IMR-90 (cell line): ENCODE measurements at places on chromosomes 3 and 15. TPM values are rescaled to one million over a fixed set of nuclear protein-coding genes. Genes with fewer than 3 reads are reported as not detected.

The EIF4E3 gene
- total RNA-seq, result 0.72 and 0.83 TPM in 2 replicates

The TNFAIP8L3 gene
- total RNA-seq, result 0.83 and 0.90 TPM in 2 replicates

The SCAANT1 gene
- not detected in 2 replicates for total RNA-seq

GRCh38 chr3:192545333-192545732 lies 182.0 kb downstream of the FGF12 start:
- DNase-seq, result no peak

DNA sequence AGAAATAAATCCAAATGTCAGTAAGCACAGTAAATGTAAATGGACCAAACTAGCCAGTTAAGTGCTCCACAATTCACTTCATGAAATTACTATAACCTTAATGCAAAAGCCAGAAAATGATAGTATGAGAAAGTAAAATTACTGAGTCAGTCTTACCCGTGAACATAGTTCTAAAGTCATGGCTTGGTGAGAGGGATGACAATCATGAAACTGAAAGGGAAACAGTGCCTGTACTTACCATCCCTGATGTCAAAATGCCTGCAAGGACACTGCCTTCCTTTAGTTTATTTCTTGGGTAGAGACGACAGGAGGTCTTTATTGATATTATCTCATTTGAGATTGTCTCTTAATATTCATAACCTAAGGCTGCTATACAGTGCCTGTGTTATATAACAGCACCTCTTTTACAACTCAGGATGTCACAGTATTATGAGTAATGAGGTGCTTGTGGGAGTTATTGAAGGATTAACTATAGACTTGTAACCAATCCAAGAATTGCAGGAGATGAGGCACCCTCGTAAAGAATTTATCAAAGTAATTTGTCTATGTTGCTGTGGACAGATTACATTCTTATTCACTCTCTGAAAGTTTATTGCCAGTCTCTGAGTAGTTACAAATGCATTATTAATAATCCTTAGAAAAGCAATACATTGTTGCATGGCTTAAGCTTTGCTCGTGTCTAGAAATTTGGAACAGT lies 142.9 kb upstream of the BFSP2 start:
- DNase-seq, result no peak

DNA sequence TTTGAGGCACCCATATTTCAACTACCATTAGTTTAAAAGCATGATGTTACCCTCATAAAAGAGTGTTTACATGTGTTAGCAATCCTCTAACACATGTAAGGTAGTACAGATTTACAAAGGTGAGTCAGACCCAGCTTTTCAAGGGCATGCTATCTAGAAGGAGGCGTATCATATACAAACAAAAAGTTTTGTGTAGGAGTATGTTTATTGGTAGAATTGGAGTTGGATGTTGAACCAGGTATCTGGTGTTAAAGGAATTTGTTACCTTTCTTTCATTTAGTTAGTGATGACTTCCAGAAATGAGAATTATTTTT lies 2.4 kb downstream of the HACD3 start:
- DNase-seq, result peak; percentile 88

- DNase-seq, result peak; percentile 31
Observed at GRCh38 chr3:52245322-52246263, at the start of gene PPM1M. PPM1M (plus strand) TSS chr3:52245759; CDS start chr3:52245825, 66 bp downstream.

DNA sequence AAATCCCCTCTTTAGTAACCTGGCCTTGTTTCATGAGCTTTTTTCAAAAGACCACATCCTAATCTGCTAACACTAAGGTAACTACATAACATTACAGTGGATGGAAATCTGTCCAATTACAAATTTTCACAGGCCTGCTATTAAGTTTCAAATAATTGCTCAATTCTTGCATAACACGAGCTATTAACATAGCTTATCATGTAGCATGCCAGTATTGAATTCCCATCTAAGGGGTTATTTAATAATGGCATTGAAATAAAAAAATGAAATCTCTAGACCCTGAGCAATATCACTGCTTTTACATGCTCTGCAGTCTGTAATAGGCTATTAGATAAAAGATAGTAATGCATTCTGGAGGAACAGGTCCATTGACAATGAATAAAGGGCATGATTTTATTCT lies 748.3 kb upstream of the NECTIN3 start:
- DNase-seq, result no peak

GRCh38 chr15:79769933-79770759 lies 126.7 kb downstream of the MTHFS start:
- DNase-seq, result no peak
